Karpas-422 (cell line): ENCODE measurements at places on chromosomes 3 and 15. TPM values are rescaled to one million over a fixed set of nuclear protein-coding genes. Genes with fewer than 3 reads are reported as not detected.

DNA sequence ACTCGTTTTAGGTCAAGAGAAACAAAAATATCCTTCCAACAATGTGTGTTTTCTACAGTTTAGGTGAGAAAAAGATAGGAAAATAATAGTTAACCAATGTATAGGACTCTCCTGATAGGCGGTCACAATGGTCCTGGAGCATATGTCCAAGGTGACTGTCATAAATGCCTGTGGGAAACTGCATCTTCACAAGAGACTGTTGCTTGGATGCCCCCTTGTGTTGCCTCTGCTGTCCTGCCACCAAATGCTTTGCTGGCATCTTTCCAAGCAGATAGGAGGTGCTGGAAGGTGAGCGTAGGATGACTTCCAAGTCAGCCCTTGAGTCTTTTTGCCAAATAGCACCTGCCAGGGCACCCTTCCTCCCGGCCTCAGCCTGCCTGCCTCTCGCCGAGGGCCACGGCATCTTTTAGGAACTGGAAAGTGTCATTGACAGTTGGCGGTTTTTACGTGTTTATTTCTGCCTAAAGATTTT is 24.1 kb upstream of the SACM1L start:
- H3K27me3 ChIP-seq, result no peaks in the 10 kb centered on the region
- H3K36me3 ChIP-seq, result no peaks in the 10 kb centered on the region
- peaks cover 14% of the 10 kb centered on the region for H3K4me1 ChIP-seq
- H3K27ac ChIP-seq, result no peak overlapping the region
- peak; percentile 88 for DNase-seq

DNA sequence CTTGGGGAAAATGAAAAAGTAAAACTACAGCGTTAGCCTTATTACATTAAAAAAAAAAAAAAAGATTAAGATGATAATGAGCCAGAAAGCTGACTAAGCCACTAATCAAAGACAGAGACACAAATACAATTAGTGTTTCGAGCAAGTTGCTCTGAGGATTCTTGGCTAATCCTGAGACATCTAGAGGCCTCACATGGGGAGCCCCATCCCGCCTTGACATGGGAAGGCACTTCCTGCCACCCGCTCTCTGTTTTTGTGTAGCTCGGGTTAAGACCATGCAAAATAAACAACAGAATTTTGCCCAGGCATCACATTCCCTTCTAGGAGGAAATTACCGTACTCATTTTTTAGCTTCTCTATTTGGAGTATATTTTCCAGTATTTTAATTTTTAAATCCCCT is 15.3 kb downstream of the HESX1 start:
- no peak overlapping the region for H3K4me3 ChIP-seq
- H3K36me3 ChIP-seq, result no peaks in the 10 kb centered on the region
- no peak overlapping the region for H3K27ac ChIP-seq
- H3K4me1 ChIP-seq, result peaks cover 29% of the 10 kb centered on the region
- H3K27me3 ChIP-seq, result no peaks in the 10 kb centered on the region

DNA sequence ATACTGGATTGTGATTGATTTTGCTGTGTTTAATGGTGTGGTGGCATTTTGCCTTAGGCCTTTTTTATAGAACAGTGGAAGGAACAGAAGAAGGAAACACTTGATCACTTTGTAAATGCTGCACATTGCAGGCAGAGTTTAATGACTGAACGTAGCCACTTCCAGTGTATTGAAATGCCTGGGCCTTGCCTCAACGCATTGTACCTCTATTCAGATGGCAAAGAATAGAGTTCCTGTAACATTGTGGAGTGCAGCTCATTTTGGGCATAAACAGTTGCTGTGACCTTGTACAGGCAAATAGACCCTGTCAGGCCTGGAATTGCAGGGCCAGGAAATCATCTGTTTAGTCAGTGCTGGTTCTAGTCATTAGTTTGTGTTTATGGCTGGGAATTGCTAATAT is 225.0 kb downstream of the EPHA3 start:
- no peaks in the 10 kb centered on the region for H3K27me3 ChIP-seq
- H3K4me1 ChIP-seq, result no peaks in the 10 kb centered on the region
- no peak overlapping the region for H3K27ac ChIP-seq

- H3K27ac ChIP-seq, result no peak within 1 kb of the TSS
- no peak within 1 kb of the TSS for H3K4me3 ChIP-seq
- no peaks in the 10 kb centered on the region for H3K4me1 ChIP-seq
- no peaks in the 10 kb centered on the region for H3K27me3 ChIP-seq
- H3K36me3 ChIP-seq, result no peaks in the 10 kb centered on the region
These were observed at the start of gene VEPH1 for GRCh38 chr3:157502916-157503595. Gene VEPH1, minus strand, starts transcription at chr3:157503416. Its CDS starts 8,067 bp downstream, at chr3:157495349.

- H3K4me1 ChIP-seq, result no peaks in the 10 kb centered on the region
- H3K27me3 ChIP-seq, result no peaks in the 10 kb centered on the region
- DNase-seq, result no peak
- H3K4me3 ChIP-seq, result no peak overlapping the region
- no peaks in the 10 kb centered on the region for H3K36me3 ChIP-seq
These were observed 90.6 kb downstream of the SOX14 start for GRCh38 chr3:137854533-137855261.

GRCh38 chr15:76342058-76342381 is 5.4 kb downstream of the ISL2 start:
- DNase-seq, result no peak
- no peak overlapping the region for H3K27ac ChIP-seq
- H3K4me3 ChIP-seq, result no peak overlapping the region
- H3K4me1 ChIP-seq, result peaks cover 19% of the 10 kb centered on the region
- H3K27me3 ChIP-seq, result no peaks in the 10 kb centered on the region

DNA sequence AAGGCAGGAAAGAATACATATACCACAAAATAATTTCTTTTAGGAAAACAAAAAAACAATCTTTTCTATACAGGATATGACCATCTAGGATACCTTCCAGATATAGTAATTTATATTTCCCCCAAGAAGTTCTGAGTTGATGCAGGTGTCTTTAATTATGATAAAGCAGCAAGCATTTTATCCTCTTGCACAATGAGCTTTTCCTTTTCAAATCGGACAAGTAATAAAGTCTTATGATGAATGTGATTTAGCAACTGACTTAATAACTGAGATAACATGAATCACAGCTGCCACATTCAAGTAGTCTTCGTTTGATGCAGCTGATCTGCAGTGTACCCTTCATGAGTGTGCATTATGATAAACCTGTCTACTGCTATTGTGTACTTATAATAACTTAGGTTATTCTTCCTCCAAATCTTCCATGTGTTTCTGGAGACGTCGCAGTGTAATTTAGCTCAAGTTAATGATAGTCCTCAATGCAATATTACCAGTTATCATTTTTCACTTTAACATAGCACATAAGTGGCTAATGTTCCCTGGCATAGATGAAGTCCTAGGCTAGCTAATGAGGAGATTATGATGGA is 260.3 kb upstream of the MRPL3 start:
- DNase-seq, result no peak
- H3K4me3 ChIP-seq, result no peak overlapping the region
- no peaks in the 10 kb centered on the region for H3K27me3 ChIP-seq
- no peak overlapping the region for H3K27ac ChIP-seq
- no peaks in the 10 kb centered on the region for H3K36me3 ChIP-seq

- H3K36me3 ChIP-seq, result no peaks in the 10 kb centered on the region
- no peak overlapping the region for H3K4me3 ChIP-seq
- no peak overlapping the region for H3K27ac ChIP-seq
- H3K4me1 ChIP-seq, result no peaks in the 10 kb centered on the region
These were observed 74.9 kb upstream of the CHRNB4 start for GRCh38 chr15:78715930-78716329.

DNA sequence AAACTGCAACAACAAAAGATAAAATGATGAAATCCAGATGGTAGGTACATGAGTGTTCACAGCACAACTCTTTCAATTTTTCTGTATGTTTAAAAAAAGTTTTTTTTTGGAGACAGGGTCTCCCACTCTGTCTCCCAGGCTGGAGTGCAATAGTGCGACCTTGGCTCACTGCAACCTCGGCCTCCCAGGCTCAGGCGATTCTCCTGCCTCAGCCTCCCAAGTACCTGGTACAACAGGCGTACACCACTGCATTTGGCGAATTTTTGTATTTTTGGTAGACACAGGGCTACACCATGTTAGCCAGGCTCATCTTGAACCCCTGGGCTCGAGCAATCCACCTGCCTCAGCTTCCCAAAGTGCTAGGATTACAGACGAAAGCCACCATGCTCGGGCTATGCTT is 18.6 kb downstream of the LRRFIP2 start:
- H3K27ac ChIP-seq, result peak overlapping the region; percentile 12; the same call in 1 of the 2 replicates
- no peak overlapping the region for H3K4me3 ChIP-seq
- H3K36me3 ChIP-seq, result no peaks in the 10 kb centered on the region
- no peak for DNase-seq

DNA sequence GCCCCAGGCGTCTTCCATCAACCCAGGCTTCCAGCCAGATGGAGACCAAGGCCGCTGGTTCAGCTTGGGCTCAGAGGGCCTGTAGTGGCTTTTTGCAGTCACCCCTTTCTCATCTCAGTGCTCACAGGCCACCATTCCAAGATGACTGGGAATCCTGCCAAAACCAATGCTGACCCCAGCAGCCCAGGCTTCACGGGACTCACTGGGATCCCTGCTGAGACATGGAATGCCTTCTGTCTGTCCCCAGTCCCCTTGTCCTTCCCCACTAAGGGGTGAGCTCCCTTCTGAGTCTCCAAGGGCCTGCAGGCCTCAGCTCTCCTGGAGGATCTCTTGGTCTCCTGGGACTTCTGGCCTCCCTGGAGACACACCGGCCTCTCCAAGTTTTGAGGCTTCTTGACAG is 77.4 kb upstream of the SEC13 start:
- no peak overlapping the region for H3K27ac ChIP-seq
- no peak overlapping the region for H3K4me3 ChIP-seq
- H3K36me3 ChIP-seq, result no peaks in the 10 kb centered on the region
- peaks cover 20% of the 10 kb centered on the region for H3K4me1 ChIP-seq
- no peak for DNase-seq
- H3K27me3 ChIP-seq, result no peaks in the 10 kb centered on the region

DNA sequence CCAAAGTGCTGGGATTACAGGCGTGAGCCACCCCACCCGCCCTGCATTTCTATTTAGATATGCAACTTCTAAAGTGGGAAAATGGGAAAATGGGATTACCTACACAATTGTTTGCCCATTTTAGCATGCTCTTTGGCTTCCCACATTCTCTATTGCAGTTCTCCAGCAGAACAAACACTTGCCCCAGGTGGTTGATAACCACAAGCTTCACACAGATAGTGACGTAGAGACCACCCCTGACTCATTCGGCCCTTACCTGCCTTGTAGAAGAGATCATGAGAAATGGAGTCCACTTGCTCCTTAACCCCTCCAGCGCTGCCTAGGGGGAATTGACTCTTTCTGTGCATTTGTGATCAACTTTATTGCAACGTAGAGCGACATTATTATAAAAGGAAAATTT is 83.2 kb upstream of the RAP2B start:
- H3K27ac ChIP-seq, result no peak overlapping the region
- DNase-seq, result no peak
- no peak overlapping the region for H3K4me3 ChIP-seq
- H3K36me3 ChIP-seq, result no peaks in the 10 kb centered on the region

- no peak overlapping the region for H3K4me3 ChIP-seq
- H3K36me3 ChIP-seq, result no peaks in the 10 kb centered on the region
- no peaks in the 10 kb centered on the region for H3K27me3 ChIP-seq
- DNase-seq, result peak; percentile 44
These were observed 623.0 kb downstream of the NTRK3 start for GRCh38 chr15:87633525-87633924.

- no peak overlapping the region for H3K4me3 ChIP-seq
- no peak for DNase-seq
- no peaks in the 10 kb centered on the region for H3K36me3 ChIP-seq
- H3K27me3 ChIP-seq, result no peaks in the 10 kb centered on the region
- H3K27ac ChIP-seq, result no peak overlapping the region
These were observed 20.7 kb downstream of the RHCG start for GRCh38 chr15:89475661-89476060.

DNA sequence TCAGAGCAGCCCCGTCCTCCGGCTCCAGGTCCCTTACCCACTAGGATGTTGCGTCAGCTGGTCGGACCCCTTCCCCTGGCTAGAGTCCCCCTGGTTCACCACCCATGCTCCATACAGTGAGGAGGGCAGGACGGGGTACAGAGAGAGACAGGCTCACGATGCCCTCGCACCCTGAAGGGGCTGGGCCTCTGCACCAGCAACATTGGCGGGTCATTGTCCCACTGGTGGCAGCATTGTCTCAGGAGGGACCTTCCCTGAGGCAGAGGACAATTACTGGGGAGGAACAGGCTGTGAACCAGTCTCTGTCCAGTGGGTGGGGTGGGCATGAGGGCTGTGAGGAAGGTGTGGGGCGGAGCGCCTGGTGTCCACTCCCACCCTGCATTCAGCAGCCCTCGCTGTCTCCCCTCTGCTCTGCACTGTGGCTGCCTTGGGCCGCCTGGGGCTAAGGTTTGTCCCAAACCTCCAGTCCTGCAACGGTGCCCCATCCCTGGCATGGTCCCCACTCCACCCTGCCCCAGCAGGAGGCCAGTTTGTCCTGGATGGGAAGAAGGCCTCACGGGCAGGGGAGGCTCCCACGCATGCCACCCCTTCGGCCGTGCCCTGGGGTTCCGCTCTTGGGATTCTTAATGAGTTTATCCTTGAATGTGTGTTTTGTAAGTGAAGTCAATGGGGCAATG is 48.0 kb upstream of the KLF13 start:
- H3K27me3 ChIP-seq, result no peaks in the 10 kb centered on the region
- no peak overlapping the region for H3K27ac ChIP-seq
- no peak overlapping the region for H3K4me3 ChIP-seq
- H3K4me1 ChIP-seq, result peaks cover 11% of the 10 kb centered on the region

- no peaks in the 10 kb centered on the region for H3K27me3 ChIP-seq
- no peaks in the 10 kb centered on the region for H3K36me3 ChIP-seq
- H3K27ac ChIP-seq, result no peak overlapping the region
- H3K4me1 ChIP-seq, result no peaks in the 10 kb centered on the region
- DNase-seq, result no peak
These were observed 250.9 kb upstream of the IGF1R start for GRCh38 chr15:98397419-98397818.

DNA sequence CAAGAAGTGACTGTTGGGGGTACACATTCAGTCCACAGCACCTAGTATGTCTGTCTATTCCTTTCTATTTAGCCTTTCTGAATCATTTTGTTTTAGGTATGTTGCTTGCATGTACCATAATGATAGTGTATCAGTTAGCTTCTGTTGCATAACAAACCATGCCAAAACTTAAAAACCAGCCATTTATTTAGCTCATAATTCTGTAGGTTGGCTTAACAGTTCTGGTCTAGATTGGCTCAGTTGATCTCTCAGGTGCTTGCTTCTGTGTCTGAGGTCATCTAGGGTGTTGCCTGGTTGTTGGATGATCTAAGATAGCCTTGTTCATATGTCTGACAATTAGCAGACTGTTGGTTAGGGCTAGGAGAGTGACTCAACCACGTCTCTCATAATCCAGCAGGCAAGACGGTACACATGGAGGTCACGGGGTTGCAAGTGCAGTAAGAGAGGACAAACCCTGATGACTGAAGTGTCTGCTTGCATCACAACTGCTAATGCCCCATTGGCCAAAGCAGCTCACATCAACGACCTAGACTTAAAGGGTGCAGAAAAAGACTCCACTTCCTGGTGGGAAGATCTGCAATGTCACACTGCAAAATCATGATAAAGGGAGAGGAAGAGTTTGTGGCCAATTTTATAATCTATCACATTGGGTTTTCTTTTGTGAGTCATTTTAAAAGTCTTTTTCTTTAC is 6.8 kb upstream of the PDCD6IP start:
- H3K27me3 ChIP-seq, result no peaks in the 10 kb centered on the region
- no peak for DNase-seq
- no peak overlapping the region; the same call in 1 of the 2 replicates for H3K4me3 ChIP-seq
- H3K36me3 ChIP-seq, result no peaks in the 10 kb centered on the region

Gene ADAMTS9
- total RNA-seq, result not detected in 2 replicates

Gene TMEM108
- total RNA-seq, result not detected in 2 replicates

Gene PRRT3
- total RNA-seq, result 1.0 and 2.1 TPM in 2 replicates

Gene CHRD
- total RNA-seq, result 17.7 and 52.9 TPM in 2 replicates

Gene NEK11
- total RNA-seq, result 2.5 and 2.6 TPM in 2 replicates

Gene SLC26A6
- 52.7 and 69.1 TPM in 2 replicates for total RNA-seq

Gene EIF2A
- 147 and 161 TPM in 2 replicates for total RNA-seq

Gene CLRN1
- not detected in 2 replicates for total RNA-seq

Gene SLC12A1
- total RNA-seq, result not detected in 2 replicates

Gene PKM
- 869 and 996 TPM in 2 replicates for total RNA-seq

Gene COL7A1
- 0.78 and 13.0 TPM in 2 replicates for total RNA-seq

Gene RTP4
- total RNA-seq, result 1.8 and 3.4 TPM in 2 replicates

Gene COL6A5
- not detected in 2 replicates for total RNA-seq

Gene CAMKV
- 3.2 and 7.8 TPM in 2 replicates for total RNA-seq
